ENCODE measurements at places on chromosomes 7 and 10.

DNA sequence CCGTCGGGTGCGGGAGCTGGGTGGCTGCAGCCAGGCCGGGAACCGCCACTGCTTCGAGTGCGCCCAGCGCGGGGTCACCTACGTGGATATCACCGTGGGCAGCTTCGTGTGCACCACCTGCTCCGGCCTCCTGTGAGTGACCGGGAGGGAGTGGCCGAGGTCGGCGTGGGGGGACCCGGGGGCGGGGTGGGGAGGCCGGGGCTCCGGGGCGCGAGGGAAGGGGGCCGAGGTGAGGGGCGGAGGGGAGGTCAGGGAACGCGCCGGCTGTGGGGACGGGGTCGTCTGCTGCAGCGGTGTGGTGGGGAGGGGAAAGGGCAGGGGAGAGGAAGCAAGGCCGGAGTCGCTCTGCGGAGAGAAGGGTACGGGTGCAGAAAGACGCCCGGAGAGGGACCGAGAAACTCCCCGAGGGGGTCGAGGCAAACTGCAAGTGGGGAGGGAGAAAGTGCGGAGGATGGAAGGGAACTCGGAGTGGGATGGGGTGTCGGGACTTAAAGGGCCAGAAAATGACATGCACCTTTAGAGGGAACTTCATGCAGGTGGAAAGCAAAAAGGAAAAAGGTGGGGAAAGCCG is 518 bp downstream of the AGFG2 start:
- peak overlapping the region; percentile 83 for H3K27ac ChIP-seq
- H3K4me3 ChIP-seq, result peak overlapping the region; percentile 91
- H3K4me1 ChIP-seq, result no peaks in the 10 kb centered on the region

DNA sequence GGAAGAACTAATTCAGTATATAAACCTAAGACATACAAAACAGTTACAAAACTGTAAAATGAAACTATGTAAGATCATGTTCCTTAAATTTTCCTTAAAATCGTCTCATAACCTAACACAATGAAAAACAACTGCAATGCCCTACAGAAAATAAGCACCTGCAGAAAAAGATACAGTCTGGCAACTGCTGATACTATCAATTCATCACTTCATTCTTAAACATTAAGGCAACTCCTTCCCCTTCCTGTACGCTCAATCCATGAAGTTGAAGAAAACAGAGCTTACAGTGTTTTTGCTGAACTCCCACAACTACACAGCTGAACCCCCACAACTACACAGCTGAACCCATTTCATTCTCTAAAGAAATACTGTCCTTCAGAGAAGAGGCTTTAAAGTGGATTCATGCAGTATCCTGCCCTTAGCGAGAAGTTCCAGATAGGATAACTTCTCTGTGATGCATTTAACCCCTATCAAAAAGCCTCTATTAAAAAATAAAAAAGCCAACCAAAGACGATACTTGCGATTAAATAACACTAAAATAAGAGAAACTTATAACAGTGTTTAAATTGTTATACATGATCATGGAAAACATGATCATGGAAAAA is 50.0 kb downstream of the JMJD1C start:
- DNase-seq, result no peak
- H3K27ac ChIP-seq, result no peak overlapping the region
- H3K4me1 ChIP-seq, result peaks cover 30% of the 10 kb centered on the region
- no peak overlapping the region for H3K4me3 ChIP-seq
- H3K27me3 ChIP-seq, result no peaks in the 10 kb centered on the region

DNA sequence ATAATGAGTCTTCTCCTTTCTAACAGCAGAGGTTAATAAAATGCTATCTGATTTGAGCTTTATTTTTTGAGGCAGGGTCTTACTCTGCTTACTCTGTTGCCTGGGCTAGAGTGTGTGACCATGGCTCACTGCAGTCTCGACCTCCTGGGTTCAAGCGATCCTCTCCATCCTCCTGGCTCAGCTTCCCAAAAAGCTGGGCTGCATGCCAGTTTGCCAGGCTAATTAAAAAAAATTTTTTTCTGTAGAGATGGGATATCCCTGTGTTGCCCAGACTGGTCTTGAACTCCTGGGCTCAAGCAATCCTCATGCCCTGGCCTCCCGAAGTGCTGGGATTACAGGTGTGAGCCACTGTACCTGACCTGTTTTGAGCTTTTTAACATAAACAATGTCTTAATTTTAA is 56.7 kb downstream of the SCD start:
- no peak for DNase-seq
- no peak overlapping the region for H3K27ac ChIP-seq
- no peaks in the 10 kb centered on the region for H3K36me3 ChIP-seq
- no peaks in the 10 kb centered on the region for H3K27me3 ChIP-seq

DNA sequence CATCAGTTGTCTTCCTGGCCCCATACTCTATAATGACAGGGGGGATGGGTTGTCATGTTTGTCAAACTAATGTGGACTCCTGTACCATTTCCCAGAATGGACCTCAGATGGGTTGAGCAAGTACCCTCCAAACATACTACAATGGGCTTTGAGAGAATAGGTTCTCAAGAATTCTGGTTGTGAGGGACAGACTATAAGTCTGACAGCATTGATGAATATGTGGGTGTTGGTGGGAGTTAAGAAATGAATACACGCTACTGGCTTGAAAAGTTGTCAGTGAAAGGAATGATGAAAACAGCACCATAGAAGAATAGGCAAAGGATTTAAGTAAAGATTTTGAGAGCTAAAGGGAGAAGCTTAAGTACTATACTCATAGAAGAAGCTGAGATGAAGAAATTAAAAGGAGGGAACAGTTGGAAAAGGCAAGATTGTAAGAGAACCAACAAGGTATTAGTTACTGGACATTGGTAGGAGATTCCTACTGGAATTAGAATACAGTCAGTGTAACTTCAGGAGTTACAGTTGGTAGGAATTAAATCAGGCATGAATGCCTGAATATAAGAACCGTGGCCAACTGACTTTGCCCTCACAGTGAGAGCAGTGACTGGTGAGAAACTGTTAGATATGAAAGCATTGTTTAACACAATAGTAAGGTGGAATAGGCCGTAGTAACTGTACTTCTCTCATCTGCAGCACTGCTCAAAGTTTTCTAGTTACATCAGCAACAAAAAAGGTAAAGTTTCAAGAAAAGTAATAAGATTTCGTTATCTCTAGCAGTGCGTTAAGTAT is 86.3 kb downstream of the LCOR start:
- no peaks in the 10 kb centered on the region for H3K27me3 ChIP-seq
- DNase-seq, result no peak
- no peaks in the 10 kb centered on the region for H3K4me1 ChIP-seq
- H3K4me3 ChIP-seq, result no peak overlapping the region
- H3K27ac ChIP-seq, result no peak overlapping the region

DNA sequence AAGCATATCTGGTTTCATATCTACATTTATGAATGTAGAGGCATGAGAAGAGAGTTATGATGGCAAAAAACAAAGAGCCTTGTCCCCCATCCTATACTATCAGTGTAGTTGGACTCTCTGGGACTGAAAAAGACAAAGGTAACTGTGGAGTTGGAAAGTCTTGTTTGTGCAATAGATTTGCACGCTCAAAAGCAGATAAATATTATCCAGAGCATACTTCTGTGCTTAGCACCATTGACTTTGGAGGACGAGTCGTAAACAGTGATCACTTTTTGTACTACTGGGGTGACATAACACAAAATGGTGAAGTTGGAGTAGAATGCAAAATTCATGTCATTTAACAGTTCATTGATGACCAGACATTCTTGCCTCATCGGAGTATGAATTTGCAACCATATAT is 85.2 kb upstream of the EGFR start:
- H3K4me1 ChIP-seq, result peaks cover 10% of the 10 kb centered on the region
- no peaks in the 10 kb centered on the region for H3K36me3 ChIP-seq
- peak overlapping the region; percentile 76 for H3K27ac ChIP-seq

DNA sequence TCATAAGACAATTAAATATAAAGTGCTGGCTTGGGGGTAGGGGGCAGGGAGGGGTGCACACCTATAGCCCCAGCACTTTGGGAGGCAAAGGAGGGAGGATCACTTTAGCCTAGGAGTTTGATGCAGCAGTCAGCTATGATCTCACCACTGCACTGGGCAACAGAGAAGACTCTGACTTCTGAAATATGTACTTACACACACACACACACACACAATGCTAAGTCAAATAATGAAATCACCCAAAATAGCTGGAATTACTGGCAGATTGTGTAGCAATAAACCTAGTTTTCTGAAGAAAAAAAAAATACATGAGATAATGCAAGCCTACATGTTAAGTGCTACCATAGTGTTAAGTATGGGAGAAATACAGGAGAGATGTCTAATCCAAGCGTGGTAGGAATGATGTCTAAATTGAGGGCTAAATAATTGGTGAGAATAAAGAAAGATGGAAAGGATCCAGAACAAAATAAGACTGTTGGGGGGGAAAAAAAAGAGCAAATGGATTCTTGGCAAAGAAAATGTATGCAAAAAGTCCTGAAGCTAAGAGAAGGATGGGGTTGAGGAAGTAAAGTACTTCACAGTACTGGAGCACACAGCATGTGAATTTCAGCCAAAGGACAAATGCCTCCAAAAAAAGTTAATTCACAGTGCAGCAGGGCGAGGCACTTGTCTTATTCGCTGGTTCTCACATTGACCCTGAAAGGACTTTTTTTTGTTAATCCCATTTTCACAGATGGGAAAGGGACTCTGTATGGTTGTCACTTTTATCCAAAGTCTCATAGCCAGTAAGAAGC is 73.9 kb downstream of the IGF2BP3 start:
- peaks cover 22% of the 10 kb centered on the region for H3K4me1 ChIP-seq
- H3K4me3 ChIP-seq, result no peak overlapping the region
- DNase-seq, result no peak
- H3K27me3 ChIP-seq, result no peaks in the 10 kb centered on the region
- H3K27ac ChIP-seq, result no peak overlapping the region

- H3K27me3 ChIP-seq, result no peaks in the 10 kb centered on the region
- no peak overlapping the region for H3K4me3 ChIP-seq
- no peak for DNase-seq
- no peaks in the 10 kb centered on the region for H3K36me3 ChIP-seq
Observed at GRCh38 chr7:46485481-46486065, 564.5 kb upstream of the IGFBP3 start.

- DNase-seq, result no peak
- H3K27ac ChIP-seq, result no peak overlapping the region
- H3K27me3 ChIP-seq, result no peaks in the 10 kb centered on the region
Observed at GRCh38 chr10:121205625-121206024, 354.5 kb downstream of the WDR11 start.

DNA sequence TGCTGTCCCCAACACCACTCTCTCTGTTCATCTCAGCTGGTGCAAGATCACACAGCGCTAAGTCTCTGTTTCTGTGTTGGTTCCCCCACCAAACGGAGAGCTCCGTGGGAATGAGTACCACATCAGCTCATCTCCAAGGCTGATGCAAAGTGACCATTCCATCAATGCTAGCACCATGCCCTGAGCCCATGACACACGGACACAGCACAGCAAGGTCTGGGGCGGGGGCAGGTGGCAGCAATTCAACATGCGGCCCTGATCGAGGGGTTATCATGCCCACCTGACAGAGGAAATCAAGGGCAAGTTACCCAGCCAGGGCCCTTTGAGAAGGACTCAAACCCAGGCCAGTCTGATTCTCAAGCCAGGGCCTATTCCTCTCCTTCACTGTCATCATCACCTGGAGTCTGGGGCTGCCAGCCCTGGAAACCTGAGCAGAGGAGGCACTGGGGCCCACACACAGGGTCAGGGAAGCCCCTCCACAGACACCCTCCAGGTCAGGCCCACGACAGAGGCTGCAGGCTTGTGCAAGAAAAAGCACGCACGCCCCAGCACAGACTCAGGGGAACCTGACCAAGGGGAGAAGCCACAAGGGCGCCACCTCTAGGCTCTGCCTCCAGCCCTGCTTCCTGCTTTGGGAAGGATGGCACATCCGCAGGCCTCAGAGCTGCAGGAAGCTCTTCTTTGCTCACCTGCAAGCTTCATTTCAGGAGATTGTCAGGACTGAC is 74.8 kb downstream of the GRID1 start:
- no peaks in the 10 kb centered on the region for H3K27me3 ChIP-seq
- H3K4me3 ChIP-seq, result no peak overlapping the region
- H3K27ac ChIP-seq, result no peak overlapping the region

DNA sequence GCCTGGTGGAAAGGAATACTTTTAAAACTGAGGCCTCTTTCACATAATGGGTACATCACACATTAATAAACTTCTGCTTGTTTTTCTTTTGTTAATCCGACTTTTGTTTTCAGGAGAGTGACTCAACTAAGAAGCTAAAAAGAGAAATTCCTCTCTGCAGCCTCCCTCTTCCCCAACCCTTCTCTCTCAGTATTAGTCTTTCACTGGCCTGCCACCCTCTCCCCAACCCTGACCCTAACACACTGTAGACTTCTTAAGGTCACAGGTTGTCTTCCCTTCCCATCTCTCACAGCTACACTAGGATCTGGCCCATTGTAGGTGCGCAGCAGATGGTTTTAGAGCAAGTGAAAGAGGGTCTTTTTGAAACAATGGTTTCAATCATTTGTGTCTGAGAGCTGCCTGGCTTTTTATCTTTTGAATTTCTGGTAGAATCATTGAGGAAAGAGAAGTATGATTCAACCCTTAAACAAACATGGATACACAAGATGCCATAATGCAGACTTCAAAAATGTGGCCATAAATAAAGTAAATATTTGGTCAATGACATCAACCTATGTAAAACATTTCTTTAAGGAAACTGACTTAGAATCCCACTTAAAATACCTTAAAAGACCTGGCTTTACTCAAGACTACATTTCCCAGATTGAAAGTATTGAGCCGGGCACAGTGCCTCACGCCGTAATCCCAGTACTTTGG is 17.9 kb upstream of the FFAR4 start:
- H3K27ac ChIP-seq, result no peak overlapping the region
- no peaks in the 10 kb centered on the region for H3K36me3 ChIP-seq
- no peak overlapping the region for H3K4me3 ChIP-seq
- DNase-seq, result no peak
- H3K27me3 ChIP-seq, result no peaks in the 10 kb centered on the region
- H3K4me1 ChIP-seq, result no peaks in the 10 kb centered on the region

DNA sequence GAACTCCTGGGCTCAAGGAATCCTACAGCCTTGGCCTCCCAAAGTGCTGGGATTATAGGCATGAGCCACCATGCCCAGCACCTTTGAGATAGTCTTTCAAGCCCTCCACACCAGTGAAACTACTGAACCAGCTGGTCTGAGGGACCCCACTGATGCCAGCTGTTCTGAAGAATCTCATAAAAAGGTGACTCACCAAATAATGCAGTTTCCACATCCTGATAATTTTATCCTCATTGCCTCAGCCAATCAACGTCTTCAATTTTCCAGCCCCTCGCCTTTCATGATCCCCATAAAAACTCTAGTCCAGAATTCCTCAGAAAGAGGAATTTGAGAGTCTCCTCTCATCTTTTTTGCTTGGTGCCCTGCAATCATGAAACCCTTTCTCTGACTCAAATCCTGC is 1691.6 kb upstream of the LRRTM3 start:
- no peaks in the 10 kb centered on the region for H3K4me1 ChIP-seq
- no peaks in the 10 kb centered on the region for H3K27me3 ChIP-seq
- H3K36me3 ChIP-seq, result no peaks in the 10 kb centered on the region
- H3K4me3 ChIP-seq, result no peak overlapping the region
- DNase-seq, result no peak

GRCh38 chr10:102120991-102121738 is 997 bp upstream of the LDB1 start:
- peak; percentile 96 for DNase-seq
- peak overlapping the region; percentile 100 for H3K27ac ChIP-seq
- H3K36me3 ChIP-seq, result no peaks in the 10 kb centered on the region
- H3K4me3 ChIP-seq, result peak overlapping the region; percentile 94
- H3K27me3 ChIP-seq, result no peaks in the 10 kb centered on the region

GRCh38 chr7:17408245-17408903 is 109.9 kb downstream of the AHR start:
- DNase-seq, result peak; percentile 80
- H3K27me3 ChIP-seq, result no peaks in the 10 kb centered on the region
- no peak overlapping the region for H3K4me3 ChIP-seq
- H3K4me1 ChIP-seq, result no peaks in the 10 kb centered on the region

GRCh38 chr10:29811751-29812427 is 177.1 kb upstream of the SVIL start:
- peak; percentile 93 for DNase-seq
- no peaks in the 10 kb centered on the region for H3K27me3 ChIP-seq
- H3K4me1 ChIP-seq, result peaks cover 66% of the 10 kb centered on the region
- no peak overlapping the region for H3K4me3 ChIP-seq

All from sigmoid colon (tissue), 7 donors.